ENCODE measurements at places on chromosomes 16 and 17.

- peaks cover 67% of the 10 kb centered on the region for H3K4me1 ChIP-seq
- DNase-seq: no peak
- no peak overlapping the region for H3K4me3 ChIP-seq
- H3K27me3 ChIP-seq: no peaks in the 10 kb centered on the region
Observed at GRCh38 chr16:67546091-67546501, 16.2 kb upstream of the CTCF start.

GRCh38 chr17:15083225-15083624 is 181.9 kb downstream of the PMP22 start:
- H3K4me3 ChIP-seq: no peak overlapping the region
- no peak for DNase-seq
- no peak overlapping the region for H3K27ac ChIP-seq
- no peaks in the 10 kb centered on the region for H3K27me3 ChIP-seq
- no peaks in the 10 kb centered on the region for H3K36me3 ChIP-seq

DNA sequence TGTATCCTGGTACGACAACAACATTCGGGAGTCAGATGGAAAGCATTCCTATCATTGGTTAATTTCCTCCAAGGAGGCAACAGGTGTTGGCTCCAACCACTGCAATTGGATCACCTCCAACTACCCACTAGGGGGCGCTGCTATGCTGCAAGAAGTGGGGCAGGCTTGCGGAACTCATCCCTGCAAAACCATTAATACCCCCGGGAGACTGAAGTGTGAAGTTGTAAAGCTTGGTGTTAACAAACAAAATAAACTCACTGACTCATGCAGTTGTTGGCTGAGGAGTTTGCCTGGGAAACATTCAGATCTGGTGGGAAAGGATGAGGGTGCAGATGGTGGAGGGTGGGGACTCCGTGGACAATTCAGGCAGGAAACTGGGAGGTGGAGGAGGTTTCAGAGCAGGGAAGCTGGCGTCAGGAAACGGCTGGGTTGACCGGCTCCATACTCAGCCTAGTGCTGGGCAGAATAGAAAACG is 84.9 kb downstream of the HS3ST2 start:
- peaks cover 9% of the 10 kb centered on the region for H3K4me1 ChIP-seq
- no peaks in the 10 kb centered on the region for H3K27me3 ChIP-seq
- DNase-seq: no peak
- no peak overlapping the region for H3K4me3 ChIP-seq

DNA sequence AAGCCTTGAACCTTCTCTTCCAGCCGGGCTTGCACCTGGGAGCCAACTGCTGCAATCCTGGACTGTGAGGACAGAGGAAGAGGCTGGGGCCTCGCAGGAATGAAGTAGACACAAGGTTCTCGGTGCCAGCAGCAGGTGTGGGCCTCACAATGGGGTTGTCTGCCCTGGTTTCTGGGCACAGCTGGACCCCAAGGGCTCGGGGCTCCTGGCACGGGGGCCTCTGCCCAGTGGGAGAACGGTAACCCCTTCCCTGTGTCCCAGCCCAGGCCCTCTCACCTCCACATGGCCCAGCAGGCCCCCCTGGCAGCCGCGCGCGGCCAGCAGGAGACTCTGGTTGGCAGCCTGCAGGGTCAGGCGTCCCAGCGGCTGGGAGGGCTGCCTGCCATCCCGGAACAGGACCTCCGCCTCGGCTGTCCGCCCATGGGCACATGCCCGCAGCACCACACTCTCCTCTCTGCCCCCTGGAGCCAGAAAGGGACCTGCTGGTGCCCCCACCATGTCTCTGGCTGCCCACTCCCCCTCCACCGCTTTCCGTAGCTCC is 46.9 kb downstream of the RMI2 start:
- H3K27ac ChIP-seq: no peak overlapping the region
- no peaks in the 10 kb centered on the region for H3K27me3 ChIP-seq
- H3K4me1 ChIP-seq: peaks cover 8% of the 10 kb centered on the region
- no peaks in the 10 kb centered on the region for H3K36me3 ChIP-seq

GRCh38 chr16:80048250-80048649 is 447.7 kb upstream of the MAF start:
- no peak overlapping the region for H3K4me3 ChIP-seq
- H3K4me1 ChIP-seq: no peaks in the 10 kb centered on the region
- H3K27me3 ChIP-seq: no peaks in the 10 kb centered on the region
- H3K27ac ChIP-seq: no peak overlapping the region
- no peaks in the 10 kb centered on the region for H3K36me3 ChIP-seq
- DNase-seq: no peak

DNA sequence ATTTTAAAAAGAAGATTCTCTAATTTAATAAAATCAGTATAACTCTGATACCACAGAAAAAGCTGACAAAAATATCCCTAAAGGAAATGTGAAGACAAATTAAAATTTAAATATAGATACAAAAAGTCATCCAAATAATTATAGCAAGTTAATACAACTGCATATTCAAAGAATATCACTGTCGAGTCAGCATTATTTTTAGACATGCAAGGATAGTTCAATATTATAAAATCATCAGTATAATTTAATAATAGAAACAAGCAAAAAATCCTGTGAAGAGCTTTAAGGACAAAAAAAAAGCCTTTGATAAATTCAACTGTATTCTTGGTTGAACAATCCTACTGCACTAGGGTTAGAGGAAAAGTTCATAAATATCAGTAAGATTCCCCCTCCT is 21.0 kb upstream of the CDYL2 start:
- no peak for DNase-seq
- no peak overlapping the region for H3K4me3 ChIP-seq
- H3K36me3 ChIP-seq: no peaks in the 10 kb centered on the region
- H3K27ac ChIP-seq: no peak overlapping the region
- H3K4me1 ChIP-seq: no peaks in the 10 kb centered on the region

- H3K36me3 ChIP-seq: peaks cover 2% of the 10 kb centered on the region
- peak; percentile 58 for DNase-seq
- H3K4me1 ChIP-seq: peaks cover 59% of the 10 kb centered on the region
- H3K27me3 ChIP-seq: no peaks in the 10 kb centered on the region
- H3K4me3 ChIP-seq: peak overlapping the region; percentile 75
Observed at GRCh38 chr16:29806641-29807425, 504 bp downstream of the MAZ start.

Measured in upper lobe of left lung (tissue), 6 donors.